ENCODE measurements at places on chromosomes 2 and 18.

- peak; percentile 63 for DNase-seq
Measured at GRCh38 chr18:10374636-10375293, 79.7 kb upstream of the APCDD1 start.

GRCh38 chr18:68662754-68663153 lies 52.2 kb downstream of the TMX3 start:
- DNase-seq, result no peak

- no peak for DNase-seq
Measured at GRCh38 chr2:59584958-59585357, 968.5 kb downstream of the BCL11A start.

- no peak for DNase-seq
Measured at GRCh38 chr18:56235071-56235470, 403.3 kb downstream of the TXNL1 start.

- no peak for DNase-seq
Measured at GRCh38 chr2:98295275-98295674, 51.0 kb upstream of the CNGA3 start.

DNA sequence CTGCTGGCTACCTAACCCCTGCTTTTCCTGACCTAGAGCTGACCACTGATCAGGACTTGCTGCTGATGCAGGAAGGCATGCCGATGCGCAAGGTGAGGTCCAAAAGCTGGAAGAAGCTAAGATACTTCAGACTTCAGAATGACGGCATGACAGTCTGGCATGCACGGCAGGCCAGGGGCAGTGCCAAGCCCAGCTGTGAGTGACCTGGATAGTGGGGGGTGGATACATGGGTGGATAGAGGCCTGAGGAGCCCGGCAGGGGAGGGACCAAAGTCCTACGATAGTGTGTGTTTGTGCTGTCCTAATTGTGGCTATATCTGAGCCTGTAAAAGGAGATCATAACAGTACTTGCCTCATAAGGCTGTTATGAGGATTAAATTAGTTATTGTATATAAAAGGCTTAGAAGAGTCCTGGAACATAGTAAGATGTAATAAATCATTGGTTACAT lies 8.2 kb downstream of the PLCD4 start:
- no peak for DNase-seq

GRCh38 chr2:77552956-77553355 lies 30.8 kb upstream of the LRRTM4 start:
- no peak for DNase-seq

DNA sequence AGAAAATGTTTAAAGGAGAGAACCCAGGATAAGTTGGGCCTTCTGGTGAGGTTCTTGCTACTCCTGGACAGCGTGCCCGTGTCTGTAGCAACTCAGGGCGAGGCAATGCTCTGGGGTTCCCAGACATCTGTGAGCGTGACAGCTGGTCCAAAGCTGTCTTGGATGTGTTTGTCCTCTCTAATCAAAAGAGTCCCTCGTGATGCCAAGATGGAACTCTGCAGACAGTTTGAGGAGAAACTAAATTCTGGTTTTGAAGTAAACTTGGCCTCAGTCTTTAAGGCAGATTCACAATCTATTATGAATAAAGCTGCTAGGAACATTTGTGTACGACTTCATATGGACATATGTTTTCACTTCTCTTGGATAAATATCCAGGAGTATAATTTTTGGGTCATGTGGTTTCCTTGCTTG lies 47.3 kb downstream of the TMEM17 start:
- no peak for DNase-seq

- DNase-seq, result no peak
Measured at GRCh38 chr2:153287109-153287801, 191.3 kb downstream of the RPRM start.

- DNase-seq, result peak; percentile 60
Measured at GRCh38 chr18:32093102-32093511, 1.4 kb downstream of the RNF138 start.

- DNase-seq, result no peak
Measured at GRCh38 chr18:48621815-48622555, 83.2 kb downstream of the CTIF start.

- DNase-seq, result no peak
Measured at GRCh38 chr2:172900871-172901270, 165.2 kb downstream of the RAPGEF4 start.

- DNase-seq, result no peak
Measured at GRCh38 chr2:136049011-136049742, 63.8 kb upstream of the DARS1 start.

DNA sequence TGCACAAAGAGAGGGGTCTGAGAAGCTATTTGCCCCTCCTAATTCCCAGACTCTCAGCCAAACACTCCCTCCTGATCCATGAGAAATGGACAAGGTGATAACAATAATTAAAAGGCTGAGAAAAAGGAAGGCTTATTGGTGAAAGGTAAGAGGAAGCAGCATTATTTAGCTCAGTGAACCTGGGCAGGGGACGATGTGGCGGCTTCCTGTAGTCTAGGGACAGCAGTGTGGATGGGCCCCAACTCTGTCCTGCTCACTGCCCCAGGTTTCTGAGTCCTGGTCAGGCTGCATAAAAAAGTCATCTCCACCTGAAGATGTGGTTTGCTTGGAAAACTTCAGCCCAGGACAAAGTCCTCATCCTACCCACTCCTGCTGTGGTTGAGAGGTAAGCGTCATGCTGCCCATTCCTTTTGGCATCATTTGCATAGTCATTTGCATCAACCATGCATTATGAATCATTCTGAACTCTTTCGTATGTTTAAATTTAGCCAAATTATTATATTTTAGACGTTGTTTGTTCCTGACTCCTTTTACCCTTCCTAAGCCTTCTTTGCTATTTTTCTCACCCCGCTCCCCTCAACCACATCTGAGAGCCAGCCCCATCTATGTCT lies 126.8 kb downstream of the CLIP4 start:
- DNase-seq, result no peak

DNA sequence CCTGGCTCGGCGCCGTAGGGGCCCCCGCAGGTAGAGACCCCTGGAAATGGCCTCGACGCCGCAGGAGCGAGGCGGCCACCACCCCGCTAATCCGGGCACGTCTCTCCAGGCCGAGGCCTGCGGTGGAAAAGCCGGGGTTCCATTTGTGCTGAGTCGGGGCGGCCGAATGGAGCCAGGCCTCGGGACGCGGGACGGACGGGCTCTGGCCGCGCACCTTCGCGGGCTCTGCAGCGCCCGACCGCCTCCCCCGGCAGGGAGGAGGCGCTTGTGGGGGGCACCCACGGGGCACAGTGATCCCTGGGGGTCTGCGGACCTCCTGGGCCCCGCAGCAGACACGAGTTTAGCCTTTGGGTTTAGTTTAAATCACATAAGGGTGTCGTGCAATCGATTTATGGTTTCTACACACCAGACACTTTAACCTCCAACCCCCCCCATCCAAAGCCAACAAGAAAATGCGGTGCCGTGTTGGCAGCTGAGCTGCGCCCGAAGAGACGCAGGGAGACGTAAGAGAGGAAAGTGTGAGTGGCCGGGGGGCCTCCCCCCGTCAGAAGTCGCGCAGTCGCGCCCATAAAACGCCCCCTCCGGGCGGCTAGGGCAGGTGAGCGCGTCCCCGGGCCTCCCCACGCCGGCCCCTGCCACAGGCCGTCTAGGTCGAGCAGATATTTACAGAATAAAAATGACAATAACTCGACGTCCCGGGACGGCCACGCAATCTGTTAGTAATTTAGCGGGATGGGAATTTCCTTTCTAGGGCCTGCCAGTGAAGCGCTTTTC lies 1.0 kb upstream of the NFATC1 start:
- DNase-seq, result peak; percentile 61

DNA sequence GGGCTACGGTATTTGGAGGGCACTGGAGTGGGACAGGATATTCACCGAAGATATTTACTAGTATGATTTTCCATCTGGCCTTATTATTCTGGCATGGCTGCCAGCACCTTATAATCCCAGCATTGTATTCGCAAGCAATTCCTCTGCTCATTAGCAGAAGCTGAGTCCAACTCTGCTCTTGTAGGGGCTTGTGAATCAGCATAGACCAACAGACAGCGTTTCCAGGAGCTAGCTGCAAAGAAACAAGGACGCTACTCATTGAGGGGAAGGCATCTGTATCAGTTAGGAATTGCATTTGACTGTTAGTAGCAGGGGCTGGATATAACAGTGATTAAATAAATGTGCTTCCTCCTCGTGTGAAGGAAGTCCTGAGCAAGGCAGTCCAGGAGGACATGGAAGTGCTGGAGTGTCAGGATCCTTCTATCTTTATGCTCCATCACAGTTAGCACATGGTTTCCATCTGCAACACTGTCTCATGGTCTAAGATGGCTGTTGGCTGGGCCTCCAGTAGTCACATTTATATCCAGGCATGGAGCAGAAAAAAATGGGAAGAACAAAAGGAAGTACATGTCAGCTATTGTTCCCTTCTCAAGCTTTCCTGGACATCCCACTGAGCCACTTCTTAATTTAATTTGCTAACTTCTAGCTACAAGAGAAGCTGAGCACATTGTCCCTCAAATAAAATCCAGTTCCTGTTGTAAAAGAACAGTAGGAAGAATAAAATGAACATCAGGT lies 214.1 kb downstream of the C1D start:
- DNase-seq, result no peak

DNA sequence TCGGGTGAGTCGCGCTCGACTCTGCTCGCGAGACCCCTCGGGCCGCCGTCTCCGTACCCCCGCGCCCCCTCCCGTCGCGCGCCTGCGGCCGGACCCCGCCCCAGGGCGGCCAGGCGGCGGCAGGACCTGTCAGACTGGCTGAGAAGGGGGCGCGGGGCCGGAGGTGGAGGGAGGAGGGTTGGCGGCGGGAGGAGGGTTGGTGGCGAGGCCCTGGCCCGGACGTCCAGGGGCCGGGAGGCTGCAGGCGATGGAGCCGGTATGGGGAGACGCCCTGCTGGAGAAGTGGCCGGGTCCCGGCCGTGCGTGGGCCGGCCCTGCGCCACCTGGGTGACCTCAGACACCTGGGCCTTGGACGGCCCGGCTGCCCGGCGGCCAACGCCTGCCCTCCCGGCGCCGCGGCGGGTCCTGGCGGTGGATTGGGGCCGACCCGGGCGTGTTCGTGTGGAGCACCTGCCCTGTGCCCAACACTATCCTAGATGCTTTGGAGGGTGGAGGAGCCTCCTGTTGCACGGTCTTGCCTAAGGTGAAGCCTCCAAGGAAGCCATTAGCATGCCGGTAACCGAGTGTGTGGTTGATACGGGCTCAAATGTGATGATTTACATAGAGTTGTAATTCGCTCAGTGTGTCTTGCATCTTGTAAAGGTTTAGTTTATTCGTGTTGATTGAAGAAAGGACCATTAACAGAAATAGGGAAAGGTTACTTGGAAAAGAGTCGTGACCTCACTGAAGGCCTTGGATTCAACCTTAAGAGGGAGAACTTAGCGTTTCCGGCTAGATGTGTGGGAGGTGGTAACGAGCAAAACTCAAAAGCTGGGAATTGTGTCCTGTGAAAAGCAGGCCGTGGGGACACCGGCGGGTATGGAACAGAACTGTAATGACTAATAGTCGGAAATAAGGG lies 550 bp downstream of the MYL12B start:
- DNase-seq, result no peak

- DNase-seq, result no peak
Measured at GRCh38 chr2:134134313-134134706, 119.6 kb upstream of the MGAT5 start.

GRCh38 chr2:225041207-225041850 lies 939 bp downstream of the DOCK10 start:
- peak; percentile 41 for DNase-seq

DNA sequence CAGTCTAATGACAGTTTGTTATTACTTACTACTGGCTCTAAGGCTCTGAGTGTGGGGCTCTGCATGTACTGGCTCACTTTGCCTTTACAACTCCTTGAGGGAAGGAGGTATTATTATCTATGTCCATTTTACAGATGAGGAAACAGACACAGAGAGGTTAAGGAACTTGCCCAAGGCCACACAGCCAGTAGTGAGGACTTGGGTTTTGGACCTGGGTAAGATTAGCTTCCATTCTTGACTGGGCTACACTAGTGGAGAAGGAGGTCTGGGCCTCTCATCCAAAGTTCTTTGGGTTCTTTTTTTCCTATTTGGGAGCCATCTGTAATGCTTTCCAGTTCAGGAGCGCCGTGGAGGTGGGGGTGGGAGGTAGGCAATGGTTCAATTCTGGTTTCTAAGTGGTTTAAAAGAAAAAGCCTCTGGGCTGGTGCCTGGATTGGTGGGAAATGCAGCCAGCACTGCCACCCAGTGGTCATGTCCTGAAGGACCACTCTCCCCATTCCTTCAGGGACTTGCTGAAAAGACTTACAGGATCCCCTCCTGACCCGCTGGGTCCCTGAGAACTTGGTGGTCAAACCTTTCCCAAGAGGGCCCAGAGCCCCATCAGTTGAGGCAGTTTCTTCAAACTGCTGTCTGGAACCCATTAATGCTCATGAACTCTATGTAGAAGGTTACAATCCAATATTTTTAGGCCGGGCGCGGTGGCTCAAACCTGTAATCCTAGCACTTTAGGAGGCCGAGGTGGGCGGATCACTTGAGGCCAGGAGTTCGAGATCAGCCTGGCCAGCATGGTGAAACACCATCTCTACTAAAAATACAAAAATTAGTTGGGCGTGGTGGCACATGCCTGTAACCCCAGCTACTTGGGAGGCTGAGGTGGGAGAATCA lies 38.6 kb upstream of the NOTO start:
- peak; percentile 87 for DNase-seq

GRCh38 chr2:173157676-173158293 lies 82.1 kb downstream of the MAP3K20 start:
- DNase-seq, result no peak

DNA sequence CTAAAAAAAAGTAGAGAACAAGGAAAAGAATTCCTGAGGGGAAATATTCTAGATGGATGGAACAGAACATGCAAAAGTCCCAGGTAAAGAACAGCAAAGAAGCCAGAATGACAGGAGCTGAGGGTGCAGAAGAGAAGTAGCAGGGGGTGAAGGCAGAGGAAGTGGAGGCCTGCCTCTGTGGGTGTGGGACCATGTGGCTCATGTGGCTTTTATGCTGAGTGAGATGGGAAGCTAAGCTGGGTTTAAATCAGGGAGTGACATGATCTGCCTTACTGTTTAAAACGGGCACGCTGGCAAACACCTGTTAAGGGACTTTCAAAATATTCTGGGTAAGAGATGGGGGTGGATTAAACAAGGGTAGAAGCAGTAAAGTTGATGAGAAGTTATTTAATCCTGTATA lies 40.0 kb downstream of the GKN2 start:
- no peak for DNase-seq

All from AG08395 (cell line).